ENCODE measurements at places on chromosomes 5 and 9. TPM values are rescaled to one million over a fixed set of nuclear protein-coding genes. Genes with fewer than 3 reads are reported as not detected.
A peak's percentile ranks its signal among the peaks of the same experiment; 100 is the strongest.

PCDHA7 gene
- 0.43 TPM for total RNA-seq

UTP15 gene
- 37.0 TPM for total RNA-seq

GRCh38 chr5:84231433-84231832 is 153.2 kb downstream of the EDIL3 start:
- no peaks in the 10 kb centered on the region for H3K27me3 ChIP-seq
- DNase-seq = no peak
- H3K27ac ChIP-seq = no peak overlapping the region
- no peak overlapping the region for H3K4me3 ChIP-seq
- H3K4me1 ChIP-seq = no peaks in the 10 kb centered on the region
- no peaks in the 10 kb centered on the region for H3K36me3 ChIP-seq

FREM1 gene
- not detected for total RNA-seq

RNF183 gene
- total RNA-seq = not detected

GCNT1 gene
- total RNA-seq = 37.6 TPM

DNA sequence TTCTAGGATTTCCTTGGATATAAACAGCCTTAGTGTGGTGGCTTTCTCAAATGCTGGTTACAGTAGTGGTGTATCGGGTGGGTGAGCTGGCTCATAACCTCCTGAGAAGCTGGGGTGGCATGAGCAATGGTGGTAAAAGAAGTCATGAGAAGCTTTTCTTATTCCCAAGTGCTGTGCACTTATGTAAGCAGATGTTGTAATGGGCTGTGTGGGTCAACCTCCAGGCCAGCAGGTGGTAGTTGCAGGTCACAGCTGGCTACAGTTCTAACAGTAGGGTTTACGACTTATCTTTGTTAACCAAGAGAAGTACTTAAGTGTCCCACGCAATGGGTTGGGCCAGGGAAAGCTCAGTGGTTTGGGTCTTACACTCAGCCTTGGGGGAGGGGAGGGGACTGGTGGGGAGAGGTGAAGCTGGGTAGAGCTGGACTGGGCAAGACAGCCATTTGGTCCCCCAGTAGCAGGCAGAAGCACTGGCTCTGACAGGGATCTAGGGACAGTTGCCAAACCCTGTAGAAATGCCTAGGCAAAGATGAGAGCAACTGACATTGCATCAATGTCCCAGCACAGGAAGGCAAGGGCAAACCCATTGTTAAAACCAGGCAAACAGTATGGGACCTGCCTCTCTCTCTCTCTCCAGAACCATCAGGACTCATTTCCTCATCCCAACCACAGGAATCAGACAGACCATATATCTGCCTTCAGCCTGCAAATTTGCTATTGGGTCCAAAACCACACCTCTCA is 76.8 kb downstream of the RNF130 start:
- no peak overlapping the region for H3K4me3 ChIP-seq
- DNase-seq = no peak
- H3K27me3 ChIP-seq = no peaks in the 10 kb centered on the region
- H3K27ac ChIP-seq = no peak overlapping the region
- no peaks in the 10 kb centered on the region for H3K4me1 ChIP-seq

GRCh38 chr5:6202149-6202967 is 176.0 kb downstream of the MED10 start:
- DNase-seq = no peak
- no peaks in the 10 kb centered on the region for H3K27me3 ChIP-seq
- H3K4me1 ChIP-seq = no peaks in the 10 kb centered on the region

- H3K27ac ChIP-seq = no peak overlapping the region
- no peaks in the 10 kb centered on the region for H3K27me3 ChIP-seq
- H3K36me3 ChIP-seq = no peaks in the 10 kb centered on the region
- H3K4me1 ChIP-seq = peaks cover 10% of the 10 kb centered on the region
- no peak for DNase-seq
Measured at GRCh38 chr9:92132501-92132900, 17.3 kb upstream of the SPTLC1 start.

FOXD4L4 gene
- not detected for total RNA-seq

- DNase-seq = no peak
- no peak overlapping the region for H3K4me3 ChIP-seq
- no peaks in the 10 kb centered on the region for H3K27me3 ChIP-seq
- H3K4me1 ChIP-seq = no peaks in the 10 kb centered on the region
- H3K27ac ChIP-seq = no peak overlapping the region
Measured at GRCh38 chr5:154751854-154752253, 3.3 kb upstream of the LARP1 start.

DNA sequence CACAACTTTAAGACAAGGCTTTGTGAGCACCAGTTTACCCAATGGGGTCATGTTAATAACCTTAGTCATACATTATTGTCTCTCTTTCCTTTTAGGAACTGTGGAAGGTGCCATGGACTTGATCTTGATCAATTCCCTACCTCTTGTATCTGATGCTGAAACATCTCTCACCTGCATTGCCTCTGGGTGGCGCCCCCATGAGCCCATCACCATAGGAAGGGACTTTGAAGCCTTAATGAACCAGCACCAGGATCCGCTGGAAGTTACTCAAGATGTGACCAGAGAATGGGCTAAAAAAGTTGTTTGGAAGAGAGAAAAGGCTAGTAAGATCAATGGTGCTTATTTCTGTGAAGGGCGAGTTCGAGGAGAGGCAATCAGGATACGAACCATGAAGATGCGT is 48.7 kb downstream of the TEK start:
- no peaks in the 10 kb centered on the region for H3K36me3 ChIP-seq
- H3K4me3 ChIP-seq = no peak overlapping the region
- H3K27me3 ChIP-seq = no peaks in the 10 kb centered on the region
- no peak overlapping the region for H3K27ac ChIP-seq
- H3K4me1 ChIP-seq = no peaks in the 10 kb centered on the region

DNA sequence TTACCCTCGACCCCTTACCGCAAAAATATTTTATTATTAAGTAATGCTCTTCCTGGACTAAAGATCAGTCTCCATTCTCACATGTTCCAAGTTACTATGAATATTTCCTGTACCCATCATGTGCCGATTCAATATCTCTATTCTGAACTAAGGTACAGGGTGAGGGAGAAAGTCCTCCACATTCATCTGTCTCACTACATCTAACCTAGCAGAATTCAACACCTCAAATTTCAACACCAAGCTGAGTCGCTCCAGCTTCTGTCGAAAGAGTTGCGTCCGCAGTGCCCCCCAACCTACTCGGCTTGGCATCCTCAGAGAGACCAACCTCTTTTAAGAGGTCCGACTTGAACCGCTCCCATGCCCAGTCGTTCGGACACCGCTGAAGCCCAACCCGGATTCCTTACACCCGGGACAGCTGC is 1.0 kb downstream of the CERT1 start:
- H3K27me3 ChIP-seq = no peaks in the 10 kb centered on the region
- no peaks in the 10 kb centered on the region for H3K36me3 ChIP-seq
- H3K27ac ChIP-seq = peak overlapping the region; percentile 74
- peak overlapping the region; percentile 88 for H3K4me3 ChIP-seq
- DNase-seq = no peak

- no peak overlapping the region for H3K27ac ChIP-seq
- no peaks in the 10 kb centered on the region for H3K4me1 ChIP-seq
- H3K27me3 ChIP-seq = no peaks in the 10 kb centered on the region
- no peaks in the 10 kb centered on the region for H3K36me3 ChIP-seq
- no peak overlapping the region for H3K4me3 ChIP-seq
- no peak for DNase-seq
Measured at GRCh38 chr5:112275671-112276070, 143.4 kb downstream of the EPB41L4A start.

DNA sequence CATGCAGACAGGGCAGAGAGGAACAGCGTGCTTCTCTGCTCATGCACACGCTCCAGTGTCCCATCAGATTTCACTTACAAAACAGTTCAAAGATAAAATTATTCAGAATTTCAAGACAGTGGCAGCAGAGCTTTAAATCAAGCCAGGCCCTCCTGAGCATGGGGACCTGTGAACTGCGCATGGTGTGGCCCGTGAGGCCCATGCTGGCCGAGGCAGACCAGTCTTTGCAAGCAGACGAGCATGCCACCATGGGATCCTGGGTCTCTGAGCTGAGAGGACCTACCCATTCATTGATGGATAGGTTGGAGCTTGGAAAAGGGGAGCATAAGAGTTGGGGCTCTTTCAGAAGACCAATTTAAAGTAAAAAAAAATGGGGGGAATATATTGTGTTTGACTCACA is 35.0 kb upstream of the SAP30L start:
- no peak overlapping the region for H3K4me3 ChIP-seq
- no peaks in the 10 kb centered on the region for H3K4me1 ChIP-seq
- H3K36me3 ChIP-seq = peaks cover 22% of the 10 kb centered on the region
- no peak overlapping the region for H3K27ac ChIP-seq
- no peak for DNase-seq

GTF3C5 gene
- 40.5 TPM for total RNA-seq

XRCC4 gene
- 13.2 TPM for total RNA-seq

DNA sequence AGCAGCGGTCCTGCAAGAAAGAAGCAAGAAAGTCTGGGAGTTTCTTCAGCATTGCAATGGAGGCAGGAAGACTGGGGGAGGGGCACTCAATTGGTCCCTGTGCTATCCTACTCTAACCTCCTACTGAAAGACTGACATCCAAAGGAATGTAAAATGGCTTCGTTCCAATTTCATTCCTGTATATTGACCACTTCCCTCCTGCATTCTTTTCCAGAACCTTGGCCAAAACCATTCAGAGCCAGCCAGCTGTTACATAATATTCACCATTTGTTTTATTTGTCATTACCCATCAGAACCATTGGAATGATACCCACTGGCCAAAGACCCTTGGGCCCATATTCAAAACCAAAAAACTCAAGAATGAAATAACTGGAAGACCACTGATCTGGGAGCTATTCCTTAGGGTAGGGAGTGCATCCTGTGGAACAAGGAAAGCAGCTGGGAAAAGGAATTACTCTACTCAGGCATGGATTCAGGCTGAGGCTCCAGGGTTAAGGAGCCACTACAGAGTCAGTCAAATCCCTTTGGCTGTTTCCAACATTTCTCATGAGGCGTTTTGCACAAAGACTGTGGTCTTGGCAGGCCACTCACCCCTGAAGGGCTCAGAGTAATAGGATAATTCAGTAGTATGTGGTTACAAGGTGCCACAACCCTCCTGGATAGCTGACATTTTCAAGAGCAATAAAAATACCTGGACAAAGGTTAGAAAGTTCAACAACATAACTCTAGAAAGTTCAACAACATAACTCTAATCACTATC is 148.7 kb upstream of the SLC1A3 start:
- H3K27me3 ChIP-seq = no peaks in the 10 kb centered on the region
- no peaks in the 10 kb centered on the region for H3K36me3 ChIP-seq
- no peak for DNase-seq
- H3K4me3 ChIP-seq = no peak overlapping the region

GRCh38 chr5:118302786-118303185 is 685.6 kb downstream of the DTWD2 start:
- no peak overlapping the region for H3K4me3 ChIP-seq
- no peaks in the 10 kb centered on the region for H3K4me1 ChIP-seq
- no peak for DNase-seq
- no peaks in the 10 kb centered on the region for H3K36me3 ChIP-seq

TNFSF15 gene
- total RNA-seq = 0.68 TPM

PRDM9 gene
- not detected for total RNA-seq

FBXL7 gene
- total RNA-seq = 10.3 TPM
